ENCODE measurements at places on chromosomes 3 and 15.
A peak's percentile ranks its signal among the peaks of the same experiment; 100 is the strongest.

GRCh38 chr15:32838338-32838737, 120.5 kb downstream of the GREM1 start:
- H3K4me3 ChIP-seq: no peak overlapping the region
- H3K27ac ChIP-seq: no peak overlapping the region
- no peaks in the 10 kb centered on the region for H3K27me3 ChIP-seq

DNA sequence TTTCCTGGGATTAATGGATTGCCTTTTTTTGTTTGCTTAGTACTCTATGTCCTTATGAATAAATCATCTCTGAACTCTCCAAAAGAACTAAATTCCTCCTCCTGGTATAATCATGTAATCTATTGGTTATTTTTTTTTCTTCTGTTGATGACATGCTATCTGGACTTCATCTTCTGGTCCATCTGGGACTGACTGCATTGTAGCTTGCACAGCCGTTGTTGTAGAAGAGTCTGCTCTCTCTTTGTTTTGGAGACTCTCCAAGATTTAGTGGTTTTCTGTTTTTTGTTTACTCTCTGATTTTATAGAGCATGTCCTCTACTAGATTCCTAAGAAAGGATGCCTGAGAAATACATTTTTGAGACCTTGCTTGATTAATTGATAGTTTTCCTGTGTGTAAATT, 19.1 kb downstream of the IREB2 start:
- no peak overlapping the region for H3K4me3 ChIP-seq
- H3K27me3 ChIP-seq: no peaks in the 10 kb centered on the region
- H3K36me3 ChIP-seq: no peaks in the 10 kb centered on the region
- H3K4me1 ChIP-seq: peaks cover 20% of the 10 kb centered on the region
- no peak for DNase-seq

GRCh38 chr3:103210583-103210982, 775.8 kb downstream of the ZPLD1 start:
- no peak for DNase-seq
- H3K27me3 ChIP-seq: no peaks in the 10 kb centered on the region
- no peak overlapping the region for H3K27ac ChIP-seq
- no peak overlapping the region for H3K4me3 ChIP-seq

DNA sequence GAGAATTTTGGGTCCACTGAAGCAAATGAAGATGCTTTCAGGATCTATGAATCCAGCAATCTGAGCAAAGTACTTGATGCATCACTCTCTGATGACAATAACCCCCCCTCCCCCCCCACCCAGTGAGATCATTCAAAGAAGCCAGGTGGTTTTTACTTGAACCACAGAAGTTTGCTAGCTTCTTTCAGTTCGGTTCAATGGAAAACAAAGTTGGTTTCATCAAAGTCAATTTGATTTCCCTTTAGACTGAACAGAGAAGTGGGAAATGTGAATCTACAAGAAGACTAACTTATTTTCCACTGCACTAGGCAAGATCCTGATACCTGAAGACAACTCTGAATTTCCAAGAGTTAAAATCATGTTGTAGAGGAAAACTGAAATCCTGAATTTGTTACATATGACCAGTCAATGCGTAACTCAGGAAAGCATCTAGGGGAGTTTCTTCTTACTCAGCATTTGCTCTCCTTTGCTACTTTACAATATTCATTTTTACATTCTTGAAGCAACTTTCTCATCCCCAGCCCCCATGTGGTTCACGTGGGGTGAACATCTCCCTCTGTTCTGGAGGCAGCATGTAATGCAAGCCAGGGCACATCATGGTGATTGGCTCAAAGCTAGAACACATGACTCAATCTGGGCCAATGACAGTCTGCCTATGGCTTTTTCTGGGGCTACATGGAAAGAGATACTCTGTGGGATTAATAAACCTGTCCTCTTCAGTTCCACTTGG, 572.6 kb downstream of the FOXP1 start:
- H3K36me3 ChIP-seq: peaks cover 21% of the 10 kb centered on the region
- peak overlapping the region; percentile 73 for H3K27ac ChIP-seq
- H3K27me3 ChIP-seq: no peaks in the 10 kb centered on the region

DNA sequence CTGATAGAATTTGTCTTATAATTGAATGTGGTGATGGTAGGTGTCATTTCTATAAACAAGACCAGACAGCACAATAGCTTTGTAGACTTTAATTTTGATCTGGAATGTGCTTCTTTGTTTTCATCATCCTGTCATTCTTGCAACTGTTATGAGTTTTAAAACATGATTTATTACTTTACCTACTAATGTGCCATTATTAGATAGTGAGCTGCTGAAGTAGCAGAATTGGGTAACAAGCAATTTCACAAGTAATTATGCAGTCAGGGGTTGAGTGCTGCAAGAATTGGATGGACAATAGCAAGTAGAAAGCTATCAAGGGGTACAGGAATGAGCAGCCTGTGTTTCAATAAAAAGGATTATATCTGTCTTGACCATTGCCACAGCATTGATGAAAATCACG, 975.6 kb downstream of the ROBO1 start:
- no peaks in the 10 kb centered on the region for H3K27me3 ChIP-seq
- no peaks in the 10 kb centered on the region for H3K36me3 ChIP-seq
- H3K27ac ChIP-seq: no peak overlapping the region
- no peak overlapping the region for H3K4me3 ChIP-seq

DNA sequence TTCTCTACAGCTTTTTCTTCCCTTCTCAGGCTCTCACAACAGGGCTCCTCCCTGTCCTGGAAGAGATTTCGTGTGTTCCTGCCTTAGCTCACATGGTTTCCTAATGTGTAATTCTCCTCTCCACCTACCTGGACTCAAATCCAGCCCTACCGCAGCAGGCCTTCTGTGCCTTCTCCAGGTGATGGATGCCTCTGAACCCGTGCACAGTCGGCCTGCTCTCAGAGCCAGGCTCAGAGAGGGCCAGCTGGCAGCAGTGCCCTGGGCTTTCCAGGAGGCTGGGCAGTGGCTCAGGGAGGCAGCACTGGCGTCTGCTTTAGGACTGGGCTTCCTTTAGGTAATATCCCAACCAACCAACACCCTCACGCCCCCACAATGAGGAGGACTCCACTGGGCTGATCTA, 123.2 kb upstream of the TMC3 start:
- no peak for DNase-seq
- H3K27ac ChIP-seq: no peak overlapping the region
- H3K27me3 ChIP-seq: no peaks in the 10 kb centered on the region
- no peaks in the 10 kb centered on the region for H3K36me3 ChIP-seq

DNA sequence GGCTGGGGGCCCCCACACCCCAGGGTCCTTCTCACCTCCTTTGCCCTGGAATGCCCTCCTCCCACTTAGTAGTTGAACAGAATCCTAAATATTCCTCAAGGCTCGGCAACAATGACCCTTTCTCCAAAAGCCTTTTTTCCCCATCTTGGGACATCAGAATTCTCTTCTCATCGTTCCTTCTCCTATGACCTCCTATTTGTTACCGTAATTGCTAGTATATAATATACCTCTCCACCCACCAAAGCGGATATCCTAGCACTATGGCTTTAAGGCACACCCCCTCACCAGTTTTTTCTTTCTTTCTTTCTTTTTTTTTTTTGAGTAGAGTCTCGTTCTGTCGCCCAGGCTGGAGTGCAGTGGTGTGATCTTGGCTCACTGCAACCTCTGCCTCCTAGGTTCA, 16.8 kb downstream of the HDAC11 start:
- peaks cover 24% of the 10 kb centered on the region for H3K4me1 ChIP-seq
- no peaks in the 10 kb centered on the region for H3K27me3 ChIP-seq
- no peaks in the 10 kb centered on the region for H3K36me3 ChIP-seq
- H3K27ac ChIP-seq: no peak overlapping the region

GRCh38 chr3:151900460-151900859, 27.0 kb downstream of the SUCNR1 start:
- DNase-seq: no peak
- no peak overlapping the region for H3K4me3 ChIP-seq
- no peaks in the 10 kb centered on the region for H3K27me3 ChIP-seq
- no peaks in the 10 kb centered on the region for H3K36me3 ChIP-seq

DNA sequence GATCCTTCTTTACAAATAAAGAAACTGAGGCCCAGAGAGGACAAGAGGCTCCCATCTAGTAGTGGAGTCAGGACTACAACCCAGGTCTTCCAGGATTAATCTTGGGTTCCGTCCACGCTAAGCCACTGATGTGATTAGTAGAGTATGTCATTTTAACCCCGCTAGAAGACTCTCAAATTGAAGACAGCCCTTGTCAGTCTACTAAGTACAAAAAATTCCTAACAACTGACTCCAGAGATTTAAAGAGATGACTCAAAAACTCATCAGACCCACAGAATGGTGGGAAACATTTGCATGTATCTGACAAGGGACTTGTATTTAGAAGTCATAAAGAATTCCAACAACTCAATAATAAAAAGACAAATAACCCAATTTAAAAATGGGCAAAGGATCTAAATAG, 145.3 kb downstream of the CNTN3 start:
- H3K27ac ChIP-seq: no peak overlapping the region
- no peak overlapping the region for H3K4me3 ChIP-seq
- no peaks in the 10 kb centered on the region for H3K4me1 ChIP-seq
- H3K27me3 ChIP-seq: no peaks in the 10 kb centered on the region

- H3K27ac ChIP-seq: no peak overlapping the region
- H3K4me1 ChIP-seq: peaks cover 49% of the 10 kb centered on the region
- peak overlapping the region; percentile 20 for H3K4me3 ChIP-seq
- no peaks in the 10 kb centered on the region for H3K27me3 ChIP-seq
These were observed 2.6 kb downstream of the LIMD1 start for GRCh38 chr3:45597171-45597570.

DNA sequence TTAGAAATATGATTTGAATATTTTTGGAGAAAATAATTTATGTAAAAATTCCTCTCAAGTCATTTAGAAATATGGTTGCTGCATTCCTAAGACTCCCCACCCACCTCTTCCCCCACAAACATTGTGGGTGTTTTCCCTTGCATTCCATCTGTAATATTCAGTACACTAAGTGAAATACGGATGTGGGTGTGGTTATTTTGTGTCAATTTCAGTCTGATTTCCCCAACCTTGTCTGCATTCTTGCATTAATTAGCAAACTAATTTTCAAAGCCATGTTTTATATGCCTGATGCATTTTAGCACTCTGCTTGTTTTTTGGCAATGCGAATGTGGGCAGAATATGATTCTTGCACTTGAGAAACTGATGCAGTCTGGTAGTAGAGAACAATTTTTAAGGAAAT, 408.3 kb upstream of the RGMA start:
- DNase-seq: no peak
- H3K4me3 ChIP-seq: no peak overlapping the region
- H3K27me3 ChIP-seq: no peaks in the 10 kb centered on the region
- no peaks in the 10 kb centered on the region for H3K36me3 ChIP-seq

- H3K4me3 ChIP-seq: no peak overlapping the region
- H3K4me1 ChIP-seq: no peaks in the 10 kb centered on the region
- no peaks in the 10 kb centered on the region for H3K36me3 ChIP-seq
- H3K27me3 ChIP-seq: no peaks in the 10 kb centered on the region
These were observed 79.2 kb downstream of the FMN1 start for GRCh38 chr15:33115191-33115861.

DNA sequence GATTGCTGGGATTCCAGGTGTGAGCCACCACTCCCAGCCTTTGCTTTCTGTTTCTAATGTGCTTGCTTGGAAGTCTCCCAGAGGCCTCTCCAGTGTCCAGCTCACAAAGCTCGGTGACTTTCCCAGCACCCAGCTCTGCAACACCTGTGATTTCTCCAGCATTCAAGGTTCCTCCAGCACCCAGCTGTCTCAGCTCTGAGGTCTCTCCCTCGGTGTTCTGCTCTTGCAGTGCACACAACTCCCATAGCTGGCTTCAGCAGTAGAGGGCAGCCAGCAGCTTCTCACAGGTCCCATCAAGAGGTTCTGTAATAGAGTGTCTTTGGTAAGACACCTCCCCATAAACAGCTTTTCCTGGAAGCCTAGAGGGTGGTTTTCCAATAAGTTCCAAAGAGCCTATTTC, 75.1 kb downstream of the GRM7 start:
- H3K4me3 ChIP-seq: no peak overlapping the region
- no peaks in the 10 kb centered on the region for H3K27me3 ChIP-seq
- H3K27ac ChIP-seq: no peak overlapping the region
- H3K4me1 ChIP-seq: no peaks in the 10 kb centered on the region

- no peaks in the 10 kb centered on the region for H3K36me3 ChIP-seq
- H3K4me1 ChIP-seq: no peaks in the 10 kb centered on the region
These were observed 355.8 kb upstream of the C2CD4B start for GRCh38 chr15:62520887-62521286.

DNA sequence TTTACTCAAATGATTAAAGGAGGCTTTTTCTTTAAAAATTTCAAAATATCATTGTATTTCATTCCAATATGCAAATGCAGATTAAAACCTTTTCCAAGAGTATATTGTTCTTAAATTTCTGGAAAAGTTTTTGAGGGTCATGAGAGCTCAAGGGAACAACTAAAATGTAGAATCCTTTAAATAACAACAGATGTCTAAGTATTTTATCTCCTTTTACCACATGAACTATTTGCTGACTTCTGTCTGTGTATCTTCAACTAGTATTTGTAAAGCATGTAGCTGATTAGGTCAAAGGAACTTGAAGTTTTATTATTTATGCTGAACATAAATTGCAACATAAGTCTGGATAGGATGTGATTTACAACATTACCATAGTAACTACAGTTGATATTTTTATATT, 402.6 kb downstream of the CNTN6 start:
- no peaks in the 10 kb centered on the region for H3K27me3 ChIP-seq
- no peaks in the 10 kb centered on the region for H3K36me3 ChIP-seq
- no peak for DNase-seq
- no peaks in the 10 kb centered on the region for H3K4me1 ChIP-seq

DNA sequence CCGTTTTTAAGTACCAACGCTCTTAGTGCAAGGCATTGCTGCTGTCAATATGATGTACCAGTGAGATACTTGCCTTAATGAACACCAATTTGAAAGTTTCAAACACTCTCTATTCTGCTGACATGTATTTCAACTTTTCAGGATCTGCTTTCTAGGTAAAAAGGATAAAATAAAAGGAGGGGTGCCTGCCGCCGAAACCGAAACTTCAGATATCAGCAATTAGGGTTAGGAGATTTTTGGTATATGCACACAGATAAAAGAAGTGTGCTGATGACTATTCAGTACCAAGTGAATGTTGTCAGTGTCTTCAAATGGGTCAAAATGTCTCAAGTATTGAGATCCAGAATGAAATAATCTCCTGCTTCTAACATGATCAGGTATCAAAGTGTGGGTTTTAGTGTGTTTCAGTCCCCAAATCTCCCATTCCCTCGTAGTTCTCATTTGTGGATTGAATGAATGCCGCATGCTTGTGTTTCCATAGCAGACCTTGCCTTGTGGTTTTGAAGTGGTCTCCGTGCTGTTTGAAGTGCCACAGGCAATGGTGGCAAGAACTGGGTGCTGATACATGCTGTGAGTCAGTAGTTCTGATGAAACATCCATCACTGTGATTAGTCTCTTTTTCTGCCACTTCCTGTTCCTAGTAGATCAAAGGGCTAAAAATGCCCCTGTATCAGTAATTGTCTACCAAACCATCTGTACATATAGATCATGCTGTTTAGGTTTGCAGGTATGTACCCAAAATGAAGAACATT, 22.5 kb downstream of the CHST14 start:
- H3K27ac ChIP-seq: no peak overlapping the region
- H3K4me3 ChIP-seq: no peak overlapping the region
- no peak for DNase-seq
- H3K36me3 ChIP-seq: no peaks in the 10 kb centered on the region
- no peaks in the 10 kb centered on the region for H3K27me3 ChIP-seq

DNA sequence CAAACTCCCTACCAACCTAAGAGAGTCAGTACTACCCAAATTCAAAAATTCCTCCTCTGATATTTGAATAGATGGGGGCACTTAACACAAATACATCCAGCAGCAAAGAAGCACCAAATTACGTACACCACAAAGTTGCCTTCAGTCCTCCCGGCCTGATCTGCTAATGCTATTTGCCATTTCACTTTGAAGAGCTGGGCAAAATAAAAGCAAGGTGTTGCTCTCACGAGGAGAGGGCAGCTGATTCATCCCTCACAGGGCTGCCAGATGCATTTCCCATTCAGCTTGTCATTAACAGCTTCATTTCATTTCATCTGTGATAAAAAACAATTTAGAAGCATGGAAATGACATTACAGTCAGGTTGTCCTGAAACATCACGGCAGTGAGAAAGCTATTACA, 283.4 kb upstream of the VEPH1 start:
- H3K4me3 ChIP-seq: no peak overlapping the region
- H3K27me3 ChIP-seq: no peaks in the 10 kb centered on the region
- H3K4me1 ChIP-seq: no peaks in the 10 kb centered on the region
